ENCODE measurements at places on chromosomes 6 and 20. TPM values are rescaled to one million over a fixed set of nuclear protein-coding genes. Genes with fewer than 3 reads are reported as not detected.

The TGM2 gene
- total RNA-seq, result not detected

The ZNF334 gene
- 1.4 TPM for total RNA-seq

The SLC17A9 gene
- total RNA-seq, result 21.4 TPM

The E2F1 gene
- total RNA-seq, result 63.8 TPM

The PLCB4 gene
- total RNA-seq, result not detected

The SCRT2 gene
- total RNA-seq, result not detected

The RAE1 gene
- 48.1 TPM for total RNA-seq

The SYNJ2 gene
- total RNA-seq, result 21.5 TPM

The NKAPL gene
- total RNA-seq, result not detected

The RWDD2A gene
- total RNA-seq, result 1.4 TPM

The STMND1 gene
- total RNA-seq, result not detected

The KCNK15 gene
- 0.34 TPM for total RNA-seq

The MUCL3 gene
- not detected for total RNA-seq

The C6orf52 gene
- 1.7 TPM for total RNA-seq

The BPIFB1 gene
- total RNA-seq, result not detected

The GPR63 gene
- 5.0 TPM for total RNA-seq

The TTK gene
- total RNA-seq, result 26.2 TPM

The PRR18 gene
- total RNA-seq, result 0.14 TPM

The ADGRF5 gene
- total RNA-seq, result not detected

The SLC26A8 gene
- total RNA-seq, result not detected

The SIRPB2 gene
- total RNA-seq, result not detected

The BTN1A1 gene
- total RNA-seq, result not detected

The PDE7B gene
- 27.6 TPM for total RNA-seq

The AVP gene
- total RNA-seq, result not detected

The FAM217A gene
- total RNA-seq, result not detected

The RING1 gene
- total RNA-seq, result 46.1 TPM

The GHRH gene
- total RNA-seq, result not detected

The UFL1 gene
- total RNA-seq, result 27.3 TPM

The MARCKS gene
- total RNA-seq, result 0.28 TPM

The HUS1B gene
- total RNA-seq, result 1.6 TPM

The OXT gene
- not detected for total RNA-seq

The HLA-DPB1 gene
- 11.8 TPM for total RNA-seq

The FERMT1 gene
- 1.5 TPM for total RNA-seq

Measured in activated T-helper 2 cell treated with anti-CD3 and anti-CD28 coated beads, Interferon-gamma antibody, Interleukin-2, Interleukin-4, amounts not matched to agents 10 μg/mL and 5 μg/mL and 100 μg/mL, durations not matched to agents 14 hours and 24 hours and 36 hours (primary cell).